ENCODE measurements at places on chromosomes 3 and 15.

DNA sequence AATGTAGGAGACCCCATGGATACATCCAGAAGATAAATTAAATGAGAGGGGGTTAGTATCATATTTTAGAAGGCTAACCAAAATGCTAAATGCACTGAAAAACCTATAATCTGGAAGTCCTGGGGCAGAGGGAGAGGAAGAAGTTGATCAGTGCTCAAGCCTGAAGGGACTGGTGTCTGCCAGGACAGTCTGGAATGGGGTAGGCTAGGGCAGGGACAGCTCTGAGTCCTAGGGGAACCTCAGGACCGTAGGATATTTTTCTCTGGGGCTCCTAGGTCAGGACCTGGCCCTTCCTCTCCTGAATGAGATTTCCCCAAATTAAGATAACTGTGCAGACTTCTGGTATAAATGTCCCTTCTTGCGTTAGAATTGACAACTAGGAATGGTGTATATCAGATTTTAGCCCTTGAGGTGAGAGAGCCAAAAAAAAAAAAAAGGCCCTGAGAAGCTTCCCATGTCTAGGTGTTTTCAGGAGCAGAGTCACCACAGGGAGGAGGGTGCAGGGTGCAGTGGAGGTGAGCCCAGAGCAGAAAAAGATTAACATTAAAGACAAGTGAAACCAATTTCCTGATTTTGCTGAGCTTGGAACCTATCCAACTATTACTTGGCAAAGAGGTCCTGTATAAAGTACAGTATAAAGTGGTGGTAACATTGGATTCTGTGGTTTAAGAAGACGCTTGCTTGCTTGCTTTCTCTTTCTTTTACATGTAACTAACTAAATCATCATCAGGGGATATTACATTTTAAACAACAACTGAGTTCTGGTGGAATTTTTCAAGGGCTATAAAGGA lies 63.5 kb downstream of the HACD2 start:
- no peak for DNase-seq

GRCh38 chr3:134644731-134645514 lies 5.9 kb downstream of the KY start:
- DNase-seq, result no peak

GRCh38 chr3:19363071-19363470 lies 214.8 kb downstream of the KCNH8 start:
- no peak for DNase-seq

- no peak for DNase-seq
Measured at GRCh38 chr3:134743006-134743405, 52.1 kb upstream of the EPHB1 start.

DNA sequence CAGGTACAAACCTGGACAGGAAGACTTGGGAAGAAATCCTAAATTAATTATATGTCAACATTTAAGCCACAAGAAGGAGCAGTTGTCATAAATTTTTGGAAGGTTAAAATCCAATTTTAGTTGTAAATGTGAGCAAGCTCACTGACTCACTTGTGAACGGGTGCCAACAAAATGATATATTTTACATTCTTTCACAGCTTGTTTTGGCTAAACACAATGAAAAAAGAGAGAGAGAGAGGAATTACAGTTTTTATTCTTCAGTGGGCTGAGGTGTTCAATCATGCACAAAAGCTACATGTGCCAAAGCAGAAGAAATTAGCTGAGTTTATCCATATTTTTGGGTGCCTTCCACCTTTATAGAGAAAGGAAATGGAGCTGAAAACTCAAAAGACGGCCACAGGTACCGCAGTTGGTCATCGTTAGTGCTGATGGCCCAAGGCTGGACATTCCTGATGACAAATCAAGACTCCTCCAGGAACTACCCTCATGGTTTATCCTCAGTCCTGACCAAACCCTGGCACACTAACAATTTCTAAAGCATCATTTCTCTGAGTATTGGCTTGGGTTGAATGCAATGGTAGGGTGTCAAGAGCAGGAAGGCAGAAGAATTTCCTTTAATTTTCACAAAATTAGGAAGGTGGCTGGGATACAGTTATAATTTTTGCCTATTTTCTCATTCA lies 37.6 kb upstream of the WNT5A start:
- no peak for DNase-seq

DNA sequence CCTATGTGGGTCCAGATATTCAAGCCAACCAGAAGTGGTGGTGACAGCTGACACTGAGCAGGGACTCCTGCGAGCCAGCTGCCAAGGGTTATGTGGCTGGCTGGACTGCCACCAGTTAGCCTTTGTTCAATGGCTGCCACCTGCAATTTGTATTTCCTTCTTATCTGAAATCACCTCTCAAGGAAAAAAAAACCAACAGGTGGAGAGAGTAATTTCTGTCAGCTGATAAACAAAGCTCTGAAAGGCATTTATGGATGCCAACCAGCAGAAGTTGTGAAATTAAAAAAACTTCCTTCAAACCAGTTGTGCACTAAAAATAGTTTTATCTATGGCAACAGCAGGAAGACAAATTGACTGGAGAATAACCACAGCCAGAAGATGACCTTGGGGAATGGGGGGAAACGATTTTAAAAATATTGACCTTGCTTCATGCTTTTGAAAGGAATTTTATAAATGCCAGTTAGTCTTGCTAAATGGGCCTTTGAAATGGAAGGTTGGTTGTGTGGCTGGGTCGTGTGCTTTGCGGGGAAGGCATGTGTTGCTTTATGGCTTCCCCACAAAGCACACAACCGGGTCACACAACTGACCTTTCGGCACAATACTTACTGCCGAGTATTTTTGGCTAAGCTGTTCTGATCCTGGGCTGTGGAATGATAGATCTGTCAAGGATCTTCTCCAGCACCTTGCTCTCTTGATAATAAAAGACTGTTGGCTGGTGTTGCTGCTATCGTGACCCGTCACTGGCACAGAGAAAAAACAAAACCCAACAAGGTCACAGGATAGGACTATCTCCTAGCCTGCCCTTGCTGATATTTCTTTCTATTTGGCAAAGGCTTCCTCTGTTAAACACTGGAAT lies 3.5 kb downstream of the MYZAP start:
- DNase-seq, result no peak

GRCh38 chr3:98282205-98282604 lies at the start of gene OR5H2:
Gene OR5H2 (plus strand): TSS chr3:98282505. CDS start chr3:98282903, 398 bp downstream.
- no peak for DNase-seq

All from activated effector memory CD4-positive, alpha-beta T cell treated with anti-CD3 and anti-CD28 coated beads, Interleukin-2, amount 50 U/mL, for 16 hours (primary cell).